ENCODE measurements at places on chromosomes 3 and 15. TPM values are rescaled to one million over a fixed set of nuclear protein-coding genes. Genes with fewer than 3 reads are reported as not detected.

DNA sequence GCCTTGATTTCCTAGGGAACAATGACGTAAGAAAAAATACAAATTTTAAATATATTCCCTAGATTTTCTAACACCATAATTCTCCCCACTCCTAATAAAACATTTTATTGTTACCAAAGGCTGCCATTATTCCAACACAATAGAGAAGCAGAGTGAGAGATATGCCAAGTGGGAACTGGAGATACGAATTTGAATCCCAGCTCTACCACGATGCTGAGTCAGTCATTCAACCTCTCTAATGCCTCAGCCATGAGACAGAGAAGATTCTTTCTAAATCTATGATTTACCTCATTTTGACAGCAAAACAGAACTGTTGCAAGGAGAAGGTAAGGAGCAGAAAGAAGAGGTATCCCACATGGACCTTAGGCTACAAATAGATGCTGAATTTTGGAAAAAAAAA, 112.5 kb downstream of the IGF2BP2 start:
- no peak for DNase-seq

DNA sequence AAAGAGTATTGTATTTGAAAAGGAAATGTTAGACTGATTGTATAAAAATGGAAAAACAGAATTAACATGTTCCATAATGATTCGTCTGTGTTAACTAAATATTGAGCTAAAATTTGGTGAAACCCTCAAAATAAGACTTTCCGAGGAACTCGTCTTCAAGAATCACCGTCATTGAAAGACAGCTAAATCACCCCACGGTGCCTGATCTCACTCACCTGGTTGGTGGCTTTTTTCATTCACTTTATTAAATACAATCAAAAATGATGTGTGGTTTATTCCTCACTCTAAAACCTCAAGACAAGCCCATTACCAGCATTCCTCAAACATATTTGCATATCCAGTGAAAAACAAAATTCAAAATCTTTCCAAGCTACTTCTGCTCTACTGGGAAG, 153.9 kb downstream of the FOXP1 start:
- DNase-seq = no peak

DNA sequence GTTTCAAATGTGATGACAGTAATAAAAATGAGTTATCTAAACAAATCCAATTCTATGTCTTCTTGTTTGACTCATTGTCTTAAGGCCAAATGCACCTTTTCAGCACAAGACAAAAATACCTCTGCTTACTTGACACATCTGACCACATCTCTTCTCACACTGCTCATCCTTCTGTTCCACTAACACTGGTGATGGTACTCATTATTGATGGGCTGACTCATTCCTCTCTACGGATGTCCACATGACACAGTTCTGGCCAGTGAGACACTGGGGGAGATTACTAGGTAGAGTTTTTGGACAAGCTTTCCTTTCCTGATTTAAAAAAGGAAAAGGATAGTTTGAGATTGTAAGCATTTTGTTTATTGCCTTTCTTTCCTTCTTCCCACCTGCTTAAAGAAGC, 410.6 kb upstream of the THRB start:
- no peak for DNase-seq

- DNase-seq = no peak
Observed at GRCh38 chr15:69736161-69736560, 283.5 kb downstream of the RPLP1 start.

- no peak for DNase-seq
Observed at GRCh38 chr15:65512807-65513416, 4.6 kb downstream of the DPP8 start.

GRCh38 chr3:45887759-45888511, 1.6 kb downstream of the CCR9 start:
- DNase-seq = no peak

GRCh38 chr3:38834110-38834509, 18.1 kb upstream of the SCN10A start:
- no peak for DNase-seq

DNA sequence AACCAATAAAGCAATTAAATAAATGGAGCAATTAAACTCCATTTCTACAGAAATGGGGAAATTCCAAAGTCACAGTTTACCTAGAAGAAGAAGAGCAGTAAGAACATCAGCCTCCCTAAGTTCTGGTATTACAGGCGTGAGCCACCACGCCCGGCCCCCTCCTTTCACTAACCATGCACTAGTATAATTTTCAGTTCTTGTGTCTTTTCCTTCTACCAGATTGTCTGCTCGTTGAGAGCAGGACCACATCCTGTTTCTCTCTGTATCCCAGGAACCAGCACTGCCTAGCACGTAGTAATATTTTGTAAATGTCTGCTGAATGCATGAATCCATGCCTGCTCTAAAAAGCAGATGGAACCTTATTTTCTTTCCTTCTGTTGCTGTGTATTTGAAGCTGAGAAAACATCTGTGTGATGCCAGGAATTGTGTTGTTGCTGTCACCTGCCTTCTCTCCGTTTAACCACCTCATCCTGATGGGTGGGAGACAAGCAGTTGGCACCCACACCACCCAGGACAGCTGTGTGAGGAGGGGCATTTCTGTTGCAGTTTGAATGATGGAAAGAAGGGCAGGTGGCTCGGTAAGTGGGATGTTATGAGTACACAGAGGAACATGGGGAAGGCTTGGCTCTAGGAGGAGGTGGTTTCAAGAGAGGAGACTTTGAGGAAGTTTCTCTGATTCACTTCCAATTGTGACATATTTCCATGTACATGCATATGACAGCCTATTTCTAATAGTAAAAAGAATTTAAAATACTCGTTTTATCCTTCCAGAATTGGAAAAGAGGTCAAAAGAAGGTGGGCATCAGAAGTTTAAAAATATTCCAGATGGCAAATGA, 30.1 kb downstream of the PXYLP1 start:
- no peak for DNase-seq

GRCh38 chr15:28086175-28086703, 12.9 kb downstream of the OCA2 start:
- no peak for DNase-seq

DNA sequence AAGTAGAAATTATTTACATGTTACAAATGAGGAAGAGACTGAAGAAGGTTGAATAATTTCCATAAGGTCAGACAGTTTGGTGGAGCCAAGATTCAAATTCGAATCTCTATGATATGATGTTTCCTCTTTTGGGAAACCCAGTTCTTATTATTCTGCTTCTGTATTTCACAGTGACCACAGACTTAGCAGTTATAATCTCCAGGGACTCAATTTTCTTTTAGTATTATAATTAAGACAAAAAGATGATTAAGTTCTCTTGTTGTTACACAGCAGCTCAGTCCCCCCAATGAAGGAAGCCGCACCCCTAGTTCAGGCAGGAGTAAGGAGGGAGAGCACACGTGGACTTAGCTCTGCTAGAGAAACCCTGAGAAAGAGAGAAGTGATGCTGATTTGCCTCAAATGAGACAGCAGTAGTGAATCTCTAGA, 130.6 kb downstream of the CCNL1 start:
- no peak for DNase-seq

- DNase-seq = no peak
Observed at GRCh38 chr15:48451241-48451640, 120.0 kb downstream of the DUT start.

- no peak for DNase-seq
Observed at GRCh38 chr3:174198199-174198598, 660.9 kb upstream of the NAALADL2 start.

DNA sequence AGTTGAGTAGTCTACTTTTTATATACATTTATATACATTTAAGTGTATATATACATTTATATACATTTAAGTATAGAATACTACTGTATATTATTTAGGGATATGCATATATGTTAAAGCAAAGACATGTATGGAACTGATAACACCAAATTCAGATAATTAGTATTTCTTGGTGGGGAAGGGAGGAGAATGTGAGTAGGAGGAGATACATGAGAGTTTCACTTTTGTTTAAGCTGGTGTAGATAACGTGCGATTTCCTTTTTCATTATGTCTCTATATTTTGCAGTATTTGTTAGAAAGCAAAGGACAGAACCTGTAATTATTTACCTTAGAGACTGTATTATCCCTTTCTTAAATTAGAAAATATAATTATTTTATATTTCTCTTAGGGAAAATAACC, 16.6 kb upstream of the NIT2 start:
- DNase-seq = no peak

- no peak for DNase-seq
Observed at GRCh38 chr3:196700801-196701200, 11.2 kb downstream of the CEP19 start.

DNA sequence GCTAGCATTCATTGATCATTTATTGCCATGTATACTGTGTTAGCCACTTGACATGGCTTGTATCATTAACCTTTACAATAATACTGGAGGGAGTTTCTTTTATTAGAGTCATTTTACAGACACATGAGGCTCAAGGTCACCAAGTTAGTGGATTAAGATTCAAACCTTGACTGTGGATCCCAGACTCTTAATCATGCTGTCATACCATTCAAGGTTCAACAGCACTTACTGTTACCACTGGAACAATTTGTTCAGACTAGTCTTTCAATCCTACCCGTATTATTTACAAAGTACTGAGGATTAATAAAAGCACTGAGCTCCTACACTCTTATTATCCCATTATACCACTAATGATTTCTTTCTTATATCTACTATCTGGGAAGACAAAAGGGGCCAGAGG, 1.2 kb downstream of the COX17 start:
- DNase-seq = no peak

MEX3B gene
- total RNA-seq = 1.0 TPM

MYO9A gene
- total RNA-seq = 47.1 TPM

KCNAB1 gene
- total RNA-seq = 3.6 TPM

ABI3BP gene
- total RNA-seq = 37.1 TPM

ATP10A gene
- total RNA-seq = 27.2 TPM

RTP1 gene
- total RNA-seq = not detected

LSAMP gene
- total RNA-seq = 1.7 TPM

PLXND1 gene
- total RNA-seq = 265 TPM

MITF gene
- total RNA-seq = 43.8 TPM

ATP8B4 gene
- total RNA-seq = 31.5 TPM

ATP13A4 gene
- not detected for total RNA-seq

All from mesenteric fat pad (tissue), 1 donor.